ENCODE measurements at places on chromosomes 2 and 18. TPM values are rescaled to one million over a fixed set of nuclear protein-coding genes. Genes with fewer than 3 reads are reported as not detected.
A peak's percentile ranks its signal among the peaks of the same experiment; 100 is the strongest.

GTF2A1L gene
- total RNA-seq = not detected

DTNA gene
- 181 TPM for total RNA-seq

UGT1A5 gene
- not detected for total RNA-seq

MC5R gene
- total RNA-seq = not detected

- H3K4me1 ChIP-seq = peaks cover 93% of the 10 kb centered on the region
- no peak overlapping the region for H3K4me3 ChIP-seq
- peak overlapping the region; percentile 77 for H3K27ac ChIP-seq
- no peaks in the 10 kb centered on the region for H3K36me3 ChIP-seq
- peak; percentile 65 for DNase-seq
Observed at GRCh38 chr18:48767090-48767690, 183.6 kb downstream of the SMAD7 start.

DNA sequence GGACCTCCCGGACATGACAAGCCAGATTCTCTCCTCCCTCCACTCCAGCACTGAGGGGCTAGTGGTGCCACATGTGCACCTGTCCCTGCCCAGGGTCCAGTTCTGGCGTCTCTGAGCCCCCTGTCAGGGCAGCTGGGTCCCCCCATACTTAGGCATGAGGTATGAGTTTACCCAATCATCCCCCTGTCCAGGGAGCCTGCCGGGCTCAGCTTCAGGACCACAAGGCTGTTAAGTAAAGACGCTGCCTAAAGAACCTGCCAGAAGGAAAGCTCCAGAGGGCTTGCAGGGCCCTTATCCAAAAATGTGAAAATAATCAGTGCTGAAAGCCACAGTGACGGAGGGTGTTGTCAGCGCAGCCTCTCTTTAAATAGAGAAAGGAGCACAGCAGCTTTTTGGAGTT is 40.0 kb downstream of the SH3BP4 start:
- no peaks in the 10 kb centered on the region for H3K27me3 ChIP-seq
- DNase-seq = no peak
- peaks cover 26% of the 10 kb centered on the region for H3K4me1 ChIP-seq
- H3K27ac ChIP-seq = no peak overlapping the region
- H3K4me3 ChIP-seq = no peak overlapping the region

DNA sequence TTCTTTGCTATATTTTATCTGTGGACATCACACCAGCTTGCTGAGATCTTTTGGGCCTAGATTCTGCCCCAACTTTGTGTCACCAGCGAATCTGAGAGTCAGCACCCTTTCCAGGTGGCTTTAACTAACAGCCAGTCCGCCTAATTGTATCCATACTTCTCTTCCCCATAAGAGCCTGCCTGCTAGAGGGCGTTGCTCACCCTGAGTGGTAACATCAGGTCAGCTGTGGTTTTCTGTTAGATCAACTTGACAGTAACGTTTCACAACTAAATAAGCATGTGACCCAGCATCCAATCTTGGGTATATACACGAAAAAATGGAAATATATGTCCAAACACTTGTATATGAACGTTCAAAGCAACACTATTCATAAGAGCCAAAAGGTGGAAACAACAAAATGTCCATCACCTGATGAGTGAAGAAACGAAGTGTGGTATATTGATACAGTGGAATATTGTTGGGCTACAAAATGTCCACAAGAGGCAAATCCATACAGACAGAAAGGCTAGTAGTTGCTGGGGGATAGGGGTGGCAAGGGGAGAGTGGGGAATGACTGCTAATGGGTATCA is 24.9 kb downstream of the EFHD1 start:
- no peak overlapping the region for H3K27ac ChIP-seq
- H3K36me3 ChIP-seq = no peaks in the 10 kb centered on the region
- no peak for DNase-seq

GRCh38 chr2:187577310-187577709 is 23.1 kb upstream of the TFPI start:
- no peak overlapping the region for H3K27ac ChIP-seq
- DNase-seq = no peak
- no peak overlapping the region for H3K4me3 ChIP-seq

DNA sequence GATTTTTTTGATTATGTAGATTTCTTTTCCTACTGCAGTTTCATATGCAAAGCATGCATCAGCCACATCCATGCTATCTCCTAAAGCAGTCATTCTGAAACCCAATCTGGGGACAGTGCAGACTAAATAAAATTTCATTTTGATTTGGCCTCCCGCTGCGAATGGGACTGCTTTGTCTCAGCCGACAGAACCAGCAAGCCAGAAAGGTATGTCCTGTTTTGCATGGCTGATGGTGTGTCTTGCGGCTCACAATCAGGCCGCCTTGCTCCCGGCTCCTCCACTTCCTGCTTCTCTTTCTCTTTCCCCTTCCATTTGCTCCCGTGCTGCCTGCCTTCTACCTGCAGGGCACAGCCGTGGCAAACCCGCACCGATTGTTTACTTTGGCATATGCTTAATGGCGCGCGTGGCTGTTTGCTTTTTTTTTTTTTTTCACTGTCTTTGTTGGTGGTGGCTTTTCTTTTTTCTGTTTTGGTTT is 419.6 kb upstream of the POU3F3 start:
- H3K4me3 ChIP-seq = no peak overlapping the region
- H3K4me1 ChIP-seq = no peaks in the 10 kb centered on the region
- no peaks in the 10 kb centered on the region for H3K36me3 ChIP-seq
- H3K27ac ChIP-seq = no peak overlapping the region
- H3K27me3 ChIP-seq = no peaks in the 10 kb centered on the region
- DNase-seq = no peak

GRCh38 chr2:197280015-197280702 is 30.4 kb downstream of the ANKRD44 start:
- H3K27ac ChIP-seq = no peak overlapping the region
- H3K4me1 ChIP-seq = peaks cover 16% of the 10 kb centered on the region
- no peak overlapping the region for H3K4me3 ChIP-seq
- no peaks in the 10 kb centered on the region for H3K27me3 ChIP-seq
- DNase-seq = no peak

- H3K36me3 ChIP-seq = no peaks in the 10 kb centered on the region
- no peak for DNase-seq
- H3K4me3 ChIP-seq = no peak overlapping the region
- H3K4me1 ChIP-seq = no peaks in the 10 kb centered on the region
- no peak overlapping the region for H3K27ac ChIP-seq
Observed at GRCh38 chr2:2837746-2838547, 506.9 kb upstream of the MYT1L start.

GRCh38 chr2:221243771-221244170 is 328.3 kb downstream of the EPHA4 start:
- no peaks in the 10 kb centered on the region for H3K27me3 ChIP-seq
- no peaks in the 10 kb centered on the region for H3K4me1 ChIP-seq
- no peak overlapping the region for H3K4me3 ChIP-seq
- no peaks in the 10 kb centered on the region for H3K36me3 ChIP-seq
- H3K27ac ChIP-seq = no peak overlapping the region

- DNase-seq = no peak
- H3K4me3 ChIP-seq = no peak overlapping the region
- no peaks in the 10 kb centered on the region for H3K4me1 ChIP-seq
- H3K27ac ChIP-seq = no peak overlapping the region
Observed at GRCh38 chr2:53075760-53076159, 691.8 kb upstream of the CHAC2 start.

GRCh38 chr2:100427627-100428258 is 10.3 kb upstream of the CHST10 start:
- H3K27me3 ChIP-seq = no peaks in the 10 kb centered on the region
- H3K36me3 ChIP-seq = no peaks in the 10 kb centered on the region
- H3K4me3 ChIP-seq = no peak overlapping the region
- H3K4me1 ChIP-seq = no peaks in the 10 kb centered on the region

GRCh38 chr2:113214141-113214540 is 40.4 kb downstream of the PSD4 start:
- no peaks in the 10 kb centered on the region for H3K36me3 ChIP-seq
- no peaks in the 10 kb centered on the region for H3K27me3 ChIP-seq
- H3K4me1 ChIP-seq = peaks cover 49% of the 10 kb centered on the region
- H3K27ac ChIP-seq = no peak overlapping the region

DNA sequence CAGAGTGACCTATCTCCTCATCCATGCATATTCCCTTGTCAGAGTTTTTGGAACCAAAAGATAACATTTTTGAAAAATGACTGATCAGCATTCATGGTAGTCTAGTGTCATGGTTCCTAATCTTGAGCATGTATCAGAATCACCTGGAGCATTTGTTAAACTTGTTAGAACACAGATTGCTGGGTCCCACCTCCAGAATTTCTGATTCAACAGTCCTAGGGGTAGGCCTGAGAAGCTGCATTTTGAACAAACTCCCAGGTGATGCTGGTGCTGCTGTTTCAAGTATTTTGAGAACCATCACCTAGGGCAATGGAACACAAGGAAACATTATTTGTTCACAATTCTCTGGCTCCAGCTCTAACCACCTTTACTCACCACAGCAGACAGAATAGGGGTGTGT is 21.0 kb downstream of the TMEM200C start:
- no peaks in the 10 kb centered on the region for H3K27me3 ChIP-seq
- H3K36me3 ChIP-seq = no peaks in the 10 kb centered on the region
- no peak overlapping the region for H3K4me3 ChIP-seq
- no peaks in the 10 kb centered on the region for H3K4me1 ChIP-seq
- no peak overlapping the region for H3K27ac ChIP-seq

- peak overlapping the region; percentile 46 for H3K27ac ChIP-seq
- no peak overlapping the region for H3K4me3 ChIP-seq
- H3K36me3 ChIP-seq = no peaks in the 10 kb centered on the region
Observed at GRCh38 chr18:2881088-2881839, 34.5 kb downstream of the EMILIN2 start.

- H3K4me1 ChIP-seq = no peaks in the 10 kb centered on the region
- H3K27me3 ChIP-seq = no peaks in the 10 kb centered on the region
- no peak overlapping the region for H3K27ac ChIP-seq
Observed at GRCh38 chr2:129641371-129641770, 338.1 kb upstream of the RAB6C start.

DNA sequence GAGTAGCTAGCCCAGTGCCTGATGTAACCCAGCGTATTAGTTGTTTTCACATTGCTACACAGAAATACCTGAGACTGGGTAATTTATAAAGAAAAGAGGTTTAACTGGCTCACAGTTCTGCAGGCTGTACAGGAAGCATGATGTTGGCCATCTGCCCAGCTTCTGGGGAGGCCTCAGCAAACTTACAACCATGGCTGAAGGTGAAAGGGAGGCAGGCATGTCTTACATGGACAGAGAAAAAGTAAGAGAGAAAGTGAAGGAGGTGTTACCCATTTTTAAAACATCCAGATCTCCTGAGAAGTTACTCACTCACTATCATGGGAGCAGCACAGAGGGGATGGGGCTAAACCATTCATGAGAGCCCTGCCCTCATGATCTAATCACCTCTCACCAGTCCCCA is 6.1 kb upstream of the CYRIA start:
- DNase-seq = no peak
- no peaks in the 10 kb centered on the region for H3K36me3 ChIP-seq
- no peaks in the 10 kb centered on the region for H3K4me1 ChIP-seq
- H3K27ac ChIP-seq = no peak overlapping the region

DNA sequence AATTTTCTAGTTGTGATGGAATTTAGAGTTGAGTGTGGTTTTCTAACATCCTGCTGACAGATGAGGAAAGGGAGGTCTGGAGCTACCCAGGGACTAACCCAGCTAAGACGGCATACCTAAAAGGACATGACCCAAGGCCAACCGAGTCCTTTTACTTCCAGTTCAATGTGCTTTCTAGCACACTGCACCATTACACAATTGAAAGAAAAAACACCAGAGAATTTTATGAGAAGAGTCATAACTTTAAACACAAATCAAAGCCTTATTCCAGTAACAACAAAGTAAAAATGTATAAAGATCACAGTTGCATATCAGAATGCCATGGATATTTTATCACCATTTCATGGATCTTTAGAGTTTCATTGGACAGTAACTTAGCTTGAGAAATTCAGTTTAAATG is 480.3 kb downstream of the MEIS1 start:
- DNase-seq = no peak
- H3K4me3 ChIP-seq = no peak overlapping the region
- no peak overlapping the region for H3K27ac ChIP-seq
- H3K4me1 ChIP-seq = no peaks in the 10 kb centered on the region
- H3K27me3 ChIP-seq = no peaks in the 10 kb centered on the region

GRCh38 chr2:143564419-143564818 is 435.2 kb downstream of the ARHGAP15 start:
- no peak overlapping the region for H3K4me3 ChIP-seq
- H3K27me3 ChIP-seq = no peaks in the 10 kb centered on the region
- DNase-seq = no peak
- no peaks in the 10 kb centered on the region for H3K4me1 ChIP-seq
- no peak overlapping the region for H3K27ac ChIP-seq

DNA sequence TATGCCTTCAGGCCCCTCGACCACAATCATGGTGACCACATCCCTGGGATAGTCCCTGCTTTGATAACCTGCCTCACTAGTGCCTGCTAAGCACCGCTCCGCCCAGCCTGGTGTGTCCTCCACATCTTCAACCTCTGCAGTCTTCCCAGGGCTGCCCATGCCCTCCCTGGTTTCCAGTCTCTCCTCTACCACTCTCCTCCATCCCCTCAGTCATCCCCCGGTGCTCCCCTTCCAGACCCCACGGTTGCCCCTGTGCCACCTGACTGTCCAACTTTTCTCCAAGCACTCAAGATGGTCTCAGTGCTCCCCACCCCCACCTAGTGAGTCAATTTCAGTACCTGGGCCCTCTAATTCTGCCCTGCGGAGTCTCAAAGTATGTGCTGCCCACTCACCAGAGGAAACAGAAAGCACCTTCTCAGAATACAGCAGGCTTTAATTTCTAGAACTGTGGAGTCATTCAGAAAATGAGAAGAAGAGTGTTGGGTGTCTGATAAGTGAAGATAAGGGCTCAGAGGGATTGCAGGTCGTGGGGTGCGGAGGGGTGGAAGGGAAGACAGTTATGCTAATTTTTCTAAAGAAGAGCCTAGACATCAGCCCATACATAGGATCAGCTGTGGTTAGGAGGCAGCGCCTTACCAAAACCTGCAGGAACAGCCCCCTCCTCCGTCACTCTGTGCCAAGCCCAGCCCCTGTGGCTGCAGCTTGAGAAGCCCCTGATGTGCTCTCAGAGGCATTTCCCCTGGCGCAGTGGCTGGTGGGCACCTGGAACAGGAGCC is 53.6 kb upstream of the CAB39 start:
- no peaks in the 10 kb centered on the region for H3K36me3 ChIP-seq
- H3K4me1 ChIP-seq = no peaks in the 10 kb centered on the region
- H3K27me3 ChIP-seq = no peaks in the 10 kb centered on the region
- no peak overlapping the region for H3K4me3 ChIP-seq

- H3K4me3 ChIP-seq = no peak overlapping the region
- H3K27ac ChIP-seq = no peak overlapping the region
- no peaks in the 10 kb centered on the region for H3K27me3 ChIP-seq
- no peak for DNase-seq
Observed at GRCh38 chr2:241065355-241065803, 36.7 kb downstream of the MTERF4 start.

- no peak overlapping the region for H3K27ac ChIP-seq
- DNase-seq = no peak
- H3K4me1 ChIP-seq = no peaks in the 10 kb centered on the region
- no peak overlapping the region for H3K4me3 ChIP-seq
Observed at GRCh38 chr2:59000796-59001195, 759.7 kb upstream of the FANCL start.

DNA sequence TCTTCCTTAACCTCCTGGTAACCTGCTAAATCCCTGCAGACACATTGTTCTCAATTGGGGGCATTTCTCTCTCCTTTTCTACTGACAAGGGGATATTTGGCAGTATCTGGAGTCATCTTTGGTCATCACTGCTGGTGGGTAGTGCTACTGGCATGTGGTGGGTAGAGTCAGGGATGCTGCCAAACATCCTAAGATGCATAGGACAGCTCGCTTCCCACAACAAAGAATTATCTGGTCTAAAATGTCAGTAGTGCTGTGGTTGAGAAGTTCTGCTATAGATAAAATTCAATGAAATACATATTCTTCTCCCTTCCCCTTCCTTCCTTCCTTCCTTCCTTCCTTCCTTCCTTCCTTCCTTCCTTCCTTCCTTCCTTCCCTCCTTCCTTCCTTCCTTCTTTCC is 18.7 kb upstream of the LHCGR start:
- H3K4me3 ChIP-seq = no peak overlapping the region
- H3K27me3 ChIP-seq = no peaks in the 10 kb centered on the region
- H3K4me1 ChIP-seq = no peaks in the 10 kb centered on the region
- no peak for DNase-seq
- H3K27ac ChIP-seq = no peak overlapping the region
